ENCODE measurements at places on chromosomes 6 and 20.
A peak's percentile ranks its signal among the peaks of the same experiment; 100 is the strongest.

GRCh38 chr6:259901-260508 is 32.3 kb upstream of the DUSP22 start:
- no peak for DNase-seq

DNA sequence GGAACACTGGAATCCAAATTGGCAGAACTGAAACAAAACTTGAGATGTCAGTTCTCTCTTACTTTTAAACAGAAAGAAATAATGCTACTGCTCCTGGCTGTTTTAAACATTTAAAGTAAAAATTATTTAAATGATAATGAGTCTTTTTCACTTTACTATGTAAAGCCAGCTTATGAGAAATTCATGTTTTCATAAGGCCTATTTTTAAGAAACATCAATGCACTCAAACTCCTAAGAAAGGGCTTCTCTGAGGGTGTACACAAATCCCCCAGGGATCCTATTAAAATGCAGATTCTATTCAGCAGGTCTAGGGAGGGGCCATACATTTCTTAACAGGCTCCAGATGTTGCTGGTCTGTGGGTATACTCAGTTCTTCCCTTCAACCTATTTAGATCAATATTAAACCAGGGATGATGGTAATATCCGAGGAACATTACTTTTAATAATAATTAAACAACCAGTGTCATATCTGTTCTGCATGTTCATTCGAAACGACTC is 2.3 kb downstream of the FERMT1 start:
- no peak for DNase-seq

DNA sequence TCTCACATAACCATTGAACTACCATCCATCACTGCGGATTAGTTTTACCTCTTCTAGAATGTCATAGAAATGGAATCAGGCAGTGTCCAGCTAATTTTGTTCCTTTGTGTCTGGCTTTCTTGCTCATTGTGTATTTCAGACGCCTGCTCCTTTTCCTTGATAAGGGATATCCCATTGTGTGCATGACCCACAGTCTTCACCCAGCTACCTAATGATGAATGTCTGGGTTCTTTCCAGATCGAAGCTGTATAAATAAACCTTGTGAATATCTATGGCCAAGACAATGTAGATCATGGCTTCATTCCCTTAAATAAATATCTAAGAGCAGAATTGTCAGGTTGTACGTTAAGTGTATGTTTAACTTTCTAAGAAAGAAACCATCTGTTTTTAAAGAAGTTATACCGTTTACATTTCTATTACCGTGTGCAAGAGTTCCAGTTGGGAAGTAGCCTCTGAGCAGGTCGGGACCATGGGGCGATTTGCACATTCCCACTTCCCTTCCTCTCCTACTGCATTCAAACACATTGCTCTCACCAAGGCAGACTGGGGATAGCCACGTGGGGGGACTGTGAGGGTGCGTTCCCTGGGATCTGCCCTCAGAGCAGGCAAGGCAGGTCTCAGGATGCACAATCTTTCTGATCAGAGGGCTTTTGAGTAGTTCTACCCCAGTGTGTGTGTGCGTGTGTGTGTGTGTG is 13.1 kb downstream of the CD93 start:
- no peak for DNase-seq

DNA sequence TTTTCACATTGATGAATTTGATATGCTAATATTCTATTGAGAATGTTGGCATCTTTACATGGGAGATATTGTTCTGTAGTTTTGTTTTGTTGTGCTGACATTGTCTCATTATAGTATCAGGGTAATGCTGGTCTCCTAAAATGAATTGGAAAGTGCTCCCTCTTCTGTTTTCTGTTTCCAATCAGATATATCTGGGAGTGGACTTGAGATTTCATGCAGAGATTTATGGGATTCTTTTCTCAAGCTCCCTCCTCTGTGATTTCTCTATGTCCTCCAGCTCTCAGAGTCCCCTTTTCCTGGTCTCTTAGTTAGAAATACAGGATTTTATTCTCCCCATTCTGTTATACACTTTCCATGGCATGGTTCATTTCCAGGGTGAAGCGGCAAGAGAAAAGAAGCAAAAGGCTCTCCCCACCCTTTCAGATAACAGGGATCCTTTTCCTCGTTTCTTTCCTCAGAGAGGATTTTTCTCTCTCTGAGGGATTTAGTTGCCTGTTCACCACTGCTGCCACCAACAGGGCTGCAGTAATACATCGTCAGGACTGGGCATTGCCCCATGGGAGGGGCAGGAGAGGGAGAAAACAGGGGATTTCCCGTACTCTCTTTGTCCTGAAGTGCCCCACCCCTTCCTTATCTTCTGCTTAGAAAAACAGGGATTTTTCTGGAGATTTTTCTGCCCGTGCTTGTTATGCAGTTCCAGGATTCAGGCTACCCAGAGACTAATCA is 59.3 kb upstream of the STMND1 start:
- DNase-seq: peak; percentile 48

DNA sequence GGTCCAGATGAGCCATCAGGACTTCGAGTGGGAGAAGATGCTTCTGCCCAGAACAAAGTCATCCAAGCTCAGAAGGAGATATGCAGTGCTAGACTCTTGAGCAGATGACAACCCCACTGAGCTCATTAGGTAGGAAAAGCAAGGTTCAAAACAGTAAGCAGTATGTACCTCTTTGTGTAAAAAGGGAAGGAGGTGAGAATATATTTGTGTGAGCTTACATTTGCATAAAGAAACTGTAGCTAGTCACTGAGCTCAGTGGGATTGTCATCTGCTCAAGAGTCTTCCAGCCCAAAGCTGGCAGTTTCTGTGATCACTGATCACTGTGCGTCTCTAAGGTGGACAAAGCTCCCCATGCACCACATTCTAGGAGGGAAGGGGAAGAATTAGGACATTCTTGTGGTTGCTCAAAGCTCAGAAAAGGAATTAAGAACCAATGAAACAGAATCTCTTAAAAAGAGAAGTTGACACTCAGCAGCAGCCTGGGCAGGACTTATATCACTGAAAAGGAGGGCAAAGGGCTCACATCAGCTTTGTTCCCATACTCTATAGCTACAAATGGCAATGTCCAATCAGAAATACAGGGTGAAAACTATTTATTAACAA is 90.0 kb upstream of the MAFB start:
- DNase-seq: no peak

DNA sequence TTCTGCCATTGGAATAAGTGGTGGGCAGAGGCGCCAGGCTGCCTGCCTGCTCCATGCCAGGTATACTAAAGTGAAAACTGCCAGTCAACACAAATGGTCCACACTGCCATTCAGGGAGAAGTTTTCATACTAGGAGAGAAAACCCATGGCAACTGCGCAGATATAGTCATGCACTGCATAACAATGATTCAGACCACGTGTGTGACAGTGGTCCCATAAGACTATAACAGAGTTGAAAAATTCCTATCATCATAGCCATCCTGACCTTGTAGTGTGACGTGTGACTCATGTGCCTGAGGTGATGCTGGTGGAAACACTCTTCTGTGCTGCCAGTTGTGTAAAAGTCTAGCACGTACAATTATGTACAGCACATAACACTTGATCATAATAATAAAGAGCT is 25.1 kb downstream of the ZC3H12D start:
- no peak for DNase-seq

DNA sequence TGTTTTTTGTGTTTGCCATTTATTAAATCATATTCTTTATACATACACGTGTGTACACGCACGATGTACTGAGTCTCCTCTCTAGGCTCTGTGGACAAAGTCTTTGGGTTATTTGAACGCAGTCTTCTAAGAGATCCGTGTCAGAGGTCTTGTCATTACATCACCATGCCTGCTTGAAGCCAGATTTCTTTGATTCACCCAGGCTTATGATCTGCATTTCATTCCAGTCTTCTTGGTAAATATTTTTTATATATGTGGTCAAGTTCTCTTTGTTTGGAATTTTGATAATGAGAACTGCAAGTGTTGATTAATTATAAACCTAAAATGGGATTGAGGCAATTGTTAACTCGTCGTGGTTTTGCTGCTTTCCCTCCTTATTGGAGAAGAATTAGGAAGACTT is 34.6 kb downstream of the KCNS1 start:
- no peak for DNase-seq

DNA sequence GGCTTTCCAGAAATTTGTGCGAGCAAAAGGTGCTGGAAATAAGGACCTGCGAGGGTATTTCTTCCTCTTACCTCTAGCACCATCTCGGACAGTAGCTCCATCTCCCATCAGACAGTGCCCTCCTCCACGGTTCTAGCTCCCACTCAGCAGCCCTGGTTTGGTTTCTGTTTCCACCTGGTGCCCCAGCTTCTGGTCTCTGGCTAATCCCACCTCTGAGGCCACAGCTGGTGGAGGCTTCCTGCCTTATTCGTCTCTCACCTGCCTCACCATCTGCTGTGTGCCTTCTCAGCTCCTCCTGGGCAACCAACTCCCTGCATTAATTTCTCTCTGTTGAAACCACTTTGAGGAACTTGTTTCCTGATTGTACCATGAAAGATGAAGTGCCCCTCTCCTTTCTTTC is 162.4 kb upstream of the CDYL start:
- no peak for DNase-seq

DNA sequence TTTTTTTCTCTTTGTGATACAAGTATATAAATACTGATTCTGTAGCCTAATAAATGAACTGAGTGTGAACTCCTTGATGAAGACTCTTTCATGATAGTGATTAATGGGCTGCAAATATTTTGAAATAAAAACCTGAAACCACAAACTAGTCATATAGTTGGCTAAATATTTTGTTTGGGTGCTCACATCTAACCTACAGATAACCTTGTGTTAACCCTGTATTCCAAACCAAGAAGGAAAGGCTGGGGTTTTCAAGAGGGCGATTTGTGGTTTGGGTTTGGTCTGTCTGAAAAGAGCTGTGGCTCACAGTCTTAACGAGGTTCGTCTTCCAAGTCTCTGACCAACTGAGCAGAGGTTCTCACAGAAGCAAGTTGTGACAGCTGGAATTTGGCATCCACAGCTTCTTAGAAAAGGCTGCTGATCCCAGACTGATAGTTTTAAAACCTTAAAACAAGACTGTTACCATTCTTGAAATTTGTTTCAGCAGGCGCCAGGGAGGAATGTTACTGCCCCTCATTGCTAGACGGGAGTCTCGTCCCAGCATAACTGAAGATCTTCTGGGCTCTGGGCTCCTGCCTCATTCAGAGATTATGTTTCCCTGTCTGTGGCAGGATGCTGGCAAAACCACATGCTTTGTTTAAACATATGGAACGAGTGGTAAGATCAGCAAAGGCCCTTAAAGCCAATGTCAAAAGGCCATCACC is 736.4 kb upstream of the MARCKS start:
- no peak for DNase-seq

- DNase-seq: no peak
Observed at GRCh38 chr6:32945108-32945760, 4.4 kb upstream of the HLA-DMB start.

GRCh38 chr20:20582734-20583133 is 129.7 kb downstream of the RALGAPA2 start:
- no peak for DNase-seq

- DNase-seq: peak; percentile 99
Observed at GRCh38 chr20:45880988-45881788, at the start of gene ZSWIM1. TSS of gene ZSWIM1 (plus strand) at chr20:45881227. CDS start at chr20:45882593, 1,366 bp downstream.

DNA sequence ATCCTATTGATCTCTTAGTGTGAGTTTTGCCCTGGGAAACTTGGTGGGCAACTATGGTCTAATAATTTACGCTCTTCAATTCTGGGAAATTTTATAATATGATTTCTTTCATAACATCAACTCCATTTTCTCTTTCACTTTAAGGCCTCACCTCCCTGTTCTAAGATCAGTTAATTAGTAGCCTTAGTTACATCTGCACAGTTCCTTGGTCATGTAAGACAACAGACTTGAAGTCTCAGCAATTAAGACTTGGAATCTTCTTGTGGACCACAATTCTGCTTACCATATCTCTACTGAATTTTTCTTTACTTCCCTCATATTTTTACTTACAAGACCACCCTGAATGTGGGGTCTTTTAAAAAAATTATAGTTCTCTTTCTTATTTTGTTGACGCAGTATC is 8.7 kb downstream of the ENPP3 start:
- DNase-seq: no peak

DNA sequence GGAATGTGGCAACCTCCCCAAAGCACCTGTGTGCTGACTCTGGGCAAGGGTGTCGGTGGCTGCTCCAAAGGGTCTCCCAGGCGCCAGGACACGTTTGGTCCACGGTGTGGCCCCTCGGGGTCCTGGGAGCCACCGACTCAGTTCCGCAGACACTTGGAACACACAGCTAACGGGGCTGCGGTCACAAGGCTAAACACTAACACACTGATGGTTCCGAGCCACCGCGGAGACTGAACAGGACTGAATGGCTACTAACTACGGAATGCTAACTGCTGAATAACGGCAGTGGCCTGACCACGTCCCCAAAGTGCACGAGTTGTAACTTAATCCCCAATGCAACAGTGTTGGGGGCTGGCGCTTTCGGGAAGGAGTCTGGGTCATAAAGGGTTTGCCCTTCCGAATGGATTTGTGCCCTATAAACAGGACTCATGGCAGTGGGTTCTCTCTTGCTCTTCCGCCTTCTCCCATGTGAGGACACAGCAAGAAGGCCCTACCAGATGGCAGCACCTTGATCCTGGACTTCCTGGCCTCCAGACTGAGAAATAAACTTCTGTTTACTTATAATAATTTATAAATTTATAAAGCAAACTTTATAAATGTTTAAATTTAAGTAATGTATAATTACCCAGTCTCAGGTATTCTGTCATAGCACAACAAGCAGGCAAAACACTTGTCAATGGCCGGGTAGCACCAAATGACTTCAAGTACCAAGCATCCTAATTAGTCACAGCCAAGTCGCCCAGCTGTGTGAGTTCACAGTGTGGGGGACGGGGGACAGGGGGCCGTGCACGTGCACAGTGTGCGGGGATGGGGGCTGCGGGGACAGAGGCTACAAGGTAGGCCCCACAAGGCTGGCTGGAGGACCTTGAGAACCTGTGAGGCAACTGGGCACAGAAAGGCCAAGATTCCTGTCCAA is 2.3 kb upstream of the EEF1A2 start:
- no peak for DNase-seq

DNA sequence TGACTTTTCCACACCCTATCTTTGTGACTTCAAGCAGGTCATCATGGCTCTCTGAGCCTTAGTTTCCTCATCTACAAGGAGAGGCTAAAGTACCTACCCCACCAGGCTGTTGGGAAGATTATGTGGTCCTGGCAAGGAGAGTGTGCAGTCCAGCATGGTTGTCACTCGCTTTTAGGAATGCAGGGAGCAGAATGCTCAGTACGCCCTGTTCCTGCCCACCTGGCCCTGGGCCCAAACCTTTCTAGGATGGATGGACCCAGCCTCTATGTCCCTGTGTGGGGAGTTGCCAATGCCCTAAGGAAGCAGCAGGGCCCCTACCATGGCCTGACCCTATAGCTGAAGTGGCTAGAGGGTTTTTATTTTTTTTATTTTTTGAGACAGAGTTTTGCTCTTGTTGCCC is 2.0 kb downstream of the CLPSL2 start:
- DNase-seq: no peak

All from thyroid gland (tissue), 4 donors.